AG10803 (cell line): ENCODE measurements at places on chromosomes 7 and 10.

DNA sequence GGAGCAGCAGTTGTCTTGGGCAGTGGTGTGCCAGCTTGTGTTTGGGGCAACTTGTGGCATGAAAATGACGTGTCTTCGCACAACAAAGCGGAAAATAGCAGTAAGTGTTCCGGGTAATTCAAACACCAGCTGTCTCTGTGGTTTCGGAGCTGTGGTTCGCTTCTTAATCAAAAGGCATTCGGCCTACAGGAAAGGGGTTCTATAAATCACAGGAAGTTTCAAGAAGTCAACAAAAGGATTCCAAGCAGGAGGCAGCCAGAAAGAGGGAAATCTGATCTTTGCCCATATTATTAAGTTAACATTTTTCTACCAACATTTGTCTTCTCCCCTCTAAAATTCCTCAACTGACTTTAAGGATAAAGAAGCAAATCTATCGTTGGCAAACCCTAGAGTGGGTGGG lies 353.4 kb downstream of the FGFR2 start:
- no peak for DNase-seq

DNA sequence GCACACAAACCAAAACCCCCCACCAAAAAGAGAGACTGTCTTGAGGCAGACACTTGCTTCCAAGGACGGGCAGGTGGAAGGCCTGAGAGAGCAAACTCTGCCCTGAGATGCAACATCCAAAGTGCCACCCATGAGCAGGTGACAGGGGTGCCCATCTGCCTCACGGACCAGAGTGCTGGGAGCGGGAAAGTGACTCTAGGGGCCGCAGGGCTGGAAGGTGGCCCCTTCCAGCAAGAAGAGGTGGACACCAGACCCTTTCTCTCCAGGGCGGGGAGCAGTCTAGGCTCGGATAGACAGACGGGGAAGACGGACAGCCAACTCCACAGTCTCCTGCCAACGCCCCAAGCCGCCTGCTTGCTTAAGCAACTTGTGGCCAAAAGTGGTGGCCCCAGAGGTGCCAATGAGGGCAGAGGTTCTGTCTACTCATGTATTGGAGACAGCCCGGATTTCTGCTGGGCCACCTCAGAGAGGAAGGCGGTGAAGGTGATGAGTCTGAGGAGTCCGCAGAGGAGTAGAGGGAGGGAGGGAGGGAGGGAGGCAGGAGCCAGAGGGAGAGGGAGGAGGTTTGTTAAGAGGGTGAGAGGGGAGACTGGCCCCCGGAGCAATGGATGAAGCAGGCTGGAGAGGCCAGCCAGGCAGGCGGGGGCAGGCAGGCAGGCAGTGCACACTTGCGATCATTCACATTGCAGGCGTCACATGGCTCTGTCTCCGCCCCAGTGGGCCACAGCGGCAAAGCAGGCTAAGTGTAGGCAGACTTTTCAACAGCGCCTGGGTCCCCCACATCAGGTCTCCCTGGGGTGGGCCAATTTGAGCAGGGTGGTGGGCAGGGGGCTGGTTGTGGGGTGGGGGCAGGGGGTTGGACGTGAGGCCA lies 65.6 kb downstream of the SLC29A4 start:
- DNase-seq, result no peak

GRCh38 chr10:50335397-50335796 lies 84.1 kb upstream of the ASAH2 start:
- no peak for DNase-seq

DNA sequence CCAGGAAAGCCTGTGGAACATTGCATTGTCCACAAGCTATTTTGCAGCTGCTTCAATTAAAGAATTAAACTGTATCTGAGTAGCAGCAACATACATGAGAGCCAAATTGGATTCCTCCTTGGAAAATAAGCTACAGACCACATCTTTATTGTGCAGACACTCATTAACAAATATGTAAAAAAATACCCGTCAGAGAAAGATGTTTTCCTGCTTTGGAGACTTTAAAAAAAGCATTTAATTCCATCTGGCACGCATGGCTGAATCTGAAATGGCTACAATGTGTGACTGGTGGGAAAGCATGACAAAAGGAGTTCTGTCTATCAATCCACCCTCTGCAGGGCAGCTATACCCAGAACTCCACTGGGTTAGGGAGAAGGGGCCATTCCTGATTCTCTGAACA lies 73.1 kb upstream of the HPS1 start:
- no peak for DNase-seq

GRCh38 chr7:48130658-48131108 lies 40.6 kb upstream of the ABCA13 start:
- peak; percentile 80 for DNase-seq

DNA sequence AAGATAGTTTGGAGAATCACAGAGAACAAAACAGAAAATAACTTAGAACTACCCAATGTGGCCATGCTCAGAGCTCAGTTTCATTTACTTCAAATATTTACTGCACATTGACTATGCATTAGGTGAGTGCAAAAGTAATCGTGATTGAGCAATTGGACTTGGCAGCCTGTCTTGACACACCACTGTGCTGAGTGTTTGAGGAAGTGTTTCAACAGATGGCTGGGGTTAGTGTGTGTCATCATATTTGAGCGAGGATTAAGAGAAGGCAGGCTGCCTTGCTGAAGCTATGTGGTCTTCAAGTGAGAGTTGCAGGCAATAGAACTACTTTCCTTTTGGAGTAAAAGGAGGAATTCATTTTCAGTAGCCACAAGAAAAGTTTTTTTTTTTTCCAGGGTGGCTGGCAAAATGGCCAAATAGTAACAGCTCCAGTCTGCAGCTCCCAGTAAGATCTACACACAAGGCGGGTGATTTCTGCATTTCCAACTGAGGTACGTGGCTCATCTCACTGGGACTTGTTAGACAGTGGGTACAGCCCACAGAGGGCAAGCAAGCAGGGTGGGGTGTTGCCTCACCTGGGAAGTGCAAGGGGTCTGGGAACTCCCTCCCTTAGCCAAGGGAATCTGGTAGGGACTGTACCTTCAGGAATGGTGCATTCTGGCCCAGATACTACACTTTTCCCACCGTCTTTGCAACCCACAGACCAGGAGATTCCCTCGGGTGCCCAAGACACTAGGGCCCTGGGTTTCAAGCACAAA lies 37.6 kb downstream of the AKR1C4 start:
- DNase-seq, result peak; percentile 73
